ENCODE measurements at places on chromosomes 2 and 18.

GRCh38 chr2:196985511-196986183 is 59.1 kb upstream of the PGAP1 start:
- no peak for DNase-seq

- DNase-seq, result no peak
Measured at GRCh38 chr18:40367576-40367975, 1587.5 kb upstream of the PIK3C3 start.

GRCh38 chr2:215483431-215483830 is 47.6 kb upstream of the FN1 start:
- no peak for DNase-seq

- DNase-seq, result no peak
Measured at GRCh38 chr18:3447068-3447894, 2.7 kb upstream of the TGIF1 start.

GRCh38 chr2:241618296-241618805 is 18.6 kb downstream of the THAP4 start:
- no peak for DNase-seq

DNA sequence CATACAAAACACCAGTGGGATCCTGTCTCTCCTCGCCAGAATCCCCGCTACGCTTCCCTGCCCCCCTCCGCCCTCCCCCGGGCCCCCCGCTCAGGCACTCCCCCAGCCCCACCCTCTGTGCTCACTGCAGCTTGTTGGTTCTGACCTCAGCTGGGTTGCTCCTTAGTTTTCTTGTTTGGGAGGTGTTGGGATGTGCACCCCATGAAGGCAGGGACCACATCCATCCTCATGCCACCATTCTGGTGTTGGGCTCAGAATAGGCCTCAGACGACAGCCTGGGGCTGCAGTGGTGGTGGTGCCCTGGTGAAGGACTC is 4.6 kb downstream of the SNED1 start:
- DNase-seq, result no peak

- no peak for DNase-seq
Measured at GRCh38 chr18:63904694-63905093, 3.1 kb upstream of the SERPINB10 start.

DNA sequence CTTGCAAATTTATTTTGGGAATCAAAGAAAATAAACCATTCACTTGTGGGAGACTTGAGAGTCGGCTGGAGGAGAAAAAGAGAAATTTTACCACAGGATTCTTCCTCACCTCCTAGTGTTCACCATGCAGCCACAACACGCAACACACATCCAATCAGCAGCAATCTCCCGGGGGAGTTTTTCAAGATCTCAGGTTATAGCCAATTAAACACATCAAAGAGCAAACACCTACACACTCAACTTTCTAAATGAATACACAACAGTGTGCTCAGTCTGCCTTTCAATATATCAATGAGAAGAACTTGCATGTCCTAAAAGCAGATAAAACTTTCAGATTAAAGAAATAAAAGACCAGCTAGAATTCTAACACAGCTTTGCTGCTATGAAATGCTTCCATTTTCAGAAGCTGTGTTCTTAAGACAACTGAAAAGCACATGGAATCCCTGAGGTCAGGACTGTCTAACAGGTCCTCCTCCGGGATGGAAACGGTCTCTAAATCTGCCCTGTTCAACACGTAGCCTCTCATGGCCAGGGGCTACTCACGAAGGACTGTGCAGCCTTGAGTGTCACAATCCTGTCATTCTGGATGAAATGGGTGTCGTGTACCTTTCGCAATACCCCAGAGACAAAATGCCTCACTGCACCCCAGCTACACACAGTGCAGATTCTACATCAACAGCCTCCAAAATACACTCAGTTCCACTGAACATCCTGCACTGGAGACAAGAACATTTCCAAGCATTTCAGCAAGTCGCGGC is 84.2 kb downstream of the ZNF516 start:
- no peak for DNase-seq

DNA sequence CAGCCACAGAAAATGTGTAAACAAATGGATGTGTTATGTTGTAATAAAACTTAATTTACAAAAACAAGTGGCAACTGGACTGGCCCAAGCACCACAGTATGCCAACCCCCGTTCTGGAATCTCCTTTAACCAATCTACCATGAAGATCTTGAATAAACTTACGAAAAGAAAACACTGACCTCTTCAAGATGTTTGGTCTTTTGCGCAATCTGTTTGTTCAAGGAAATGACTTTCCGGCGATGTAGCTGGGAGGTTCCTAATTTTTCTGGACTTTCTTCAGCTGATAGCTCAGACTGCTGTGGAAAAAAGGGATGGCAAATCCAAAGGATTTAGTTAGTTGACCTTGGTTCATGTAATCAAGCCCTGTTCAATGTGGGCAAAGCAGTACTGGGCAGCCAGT is 55.7 kb downstream of the CCDC93 start:
- DNase-seq, result no peak

DNA sequence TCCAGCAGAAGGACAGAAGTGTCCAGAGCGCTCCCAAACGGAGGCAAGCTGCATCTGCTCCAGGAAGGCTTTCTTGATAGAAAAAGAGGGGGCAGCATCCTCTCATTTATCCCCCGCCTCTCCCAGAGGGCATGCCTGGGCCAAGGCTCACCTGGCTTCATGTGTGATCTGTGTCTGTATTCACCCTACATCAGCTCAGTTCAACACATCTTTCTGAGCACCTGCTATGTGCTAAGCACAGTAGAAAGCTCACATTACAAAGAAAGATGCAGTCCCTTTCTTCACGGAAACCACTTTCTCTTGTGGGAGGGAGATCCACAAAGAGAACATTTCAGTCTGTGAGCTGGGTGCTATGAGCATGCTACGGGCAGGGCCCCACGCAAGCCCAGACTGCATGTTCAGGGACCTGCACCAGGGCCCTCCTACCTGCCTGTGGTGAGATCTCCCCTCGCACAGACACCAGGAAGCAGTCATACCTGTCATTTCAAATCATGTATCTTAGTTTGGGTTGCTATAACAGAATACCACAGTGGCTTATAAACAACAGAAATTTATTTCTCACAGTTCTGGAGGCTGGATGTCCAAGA is 90.7 kb downstream of the PDCL3 start:
- no peak for DNase-seq

DNA sequence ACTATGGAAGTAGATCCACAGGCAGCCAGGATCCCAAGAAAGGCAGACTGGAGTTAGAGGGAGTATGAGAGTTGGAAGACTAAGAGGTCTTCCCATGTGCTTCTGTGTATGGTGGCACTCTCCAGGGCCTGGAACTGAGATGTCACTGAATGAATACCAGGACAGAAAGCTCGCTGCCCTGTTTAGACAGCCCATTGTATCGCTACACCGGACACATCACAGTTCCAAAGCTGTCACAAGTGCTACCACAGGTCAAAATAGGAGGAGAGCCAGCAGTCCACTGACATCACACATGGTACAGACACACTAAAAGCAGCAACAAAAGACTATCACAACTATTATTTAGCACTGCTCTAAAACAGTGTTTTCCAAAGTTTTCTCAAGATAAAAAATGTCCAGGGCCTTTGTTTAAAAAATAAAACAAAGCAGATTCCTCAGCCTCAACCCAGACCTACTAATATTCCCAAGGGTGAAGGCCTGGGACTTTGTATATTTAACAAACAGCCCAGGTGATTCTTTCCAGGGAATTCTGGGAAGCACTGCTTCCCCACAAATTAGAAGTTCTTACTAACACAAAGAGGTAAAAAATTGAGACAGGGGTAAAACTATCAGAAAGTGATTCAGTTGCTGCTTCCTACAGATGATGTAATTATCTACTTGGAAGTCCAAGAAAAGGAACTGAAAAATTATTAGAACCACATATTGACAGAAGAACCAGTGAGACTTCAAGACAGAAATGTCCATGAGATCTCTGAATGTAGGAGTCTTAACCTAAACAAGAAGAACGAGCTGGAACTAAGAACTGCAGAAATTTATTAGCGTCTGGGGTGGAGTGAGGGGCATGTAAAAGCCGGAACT is 116.0 kb downstream of the DTNB start:
- no peak for DNase-seq

DNA sequence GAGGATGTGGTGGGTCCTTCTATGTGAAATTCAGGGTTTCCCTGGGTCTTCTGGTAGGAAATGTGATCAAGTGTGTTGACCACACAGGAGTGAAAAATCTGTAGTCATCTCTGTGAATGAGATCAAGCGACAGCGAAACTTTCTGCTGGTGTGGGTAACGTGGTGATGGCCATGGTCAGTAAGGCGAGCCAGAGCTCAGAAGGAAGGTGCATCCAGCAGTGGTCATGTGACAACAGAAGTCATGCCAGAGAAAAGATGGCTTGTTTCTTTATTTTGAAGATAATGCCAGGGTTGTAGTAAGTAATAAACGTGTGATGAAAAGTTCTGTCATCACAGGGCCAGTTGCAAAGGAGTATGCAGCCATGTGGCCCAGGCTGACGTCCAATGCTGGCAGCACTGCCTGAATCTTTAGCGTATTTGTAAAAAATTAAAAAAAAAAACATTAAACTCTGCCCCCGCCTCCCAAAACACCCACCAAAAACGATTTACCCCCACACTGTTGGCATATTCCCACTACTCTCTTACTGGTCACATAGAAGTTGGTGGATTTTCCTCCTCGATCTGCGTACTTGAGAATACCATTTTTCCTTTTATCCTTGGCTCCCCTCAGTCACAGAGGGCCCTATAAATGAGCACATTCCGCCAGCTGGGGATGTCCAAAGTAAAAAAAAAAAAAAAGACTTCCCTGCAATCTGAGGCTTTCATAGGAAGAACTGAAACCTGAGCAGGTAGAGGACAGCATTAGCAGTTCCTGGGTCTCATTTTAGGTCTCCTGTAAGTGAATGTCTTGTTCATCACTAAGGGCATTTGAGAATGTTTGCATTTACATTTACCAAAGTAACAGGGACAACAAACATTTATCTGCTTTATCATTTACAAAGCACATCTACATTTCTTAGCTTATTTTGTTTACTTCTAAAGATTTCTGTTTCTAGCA is 70.6 kb downstream of the SLC4A3 start:
- no peak for DNase-seq

GRCh38 chr2:38474715-38475566 is 97.9 kb upstream of the ATL2 start:
- peak; percentile 59 for DNase-seq

DNA sequence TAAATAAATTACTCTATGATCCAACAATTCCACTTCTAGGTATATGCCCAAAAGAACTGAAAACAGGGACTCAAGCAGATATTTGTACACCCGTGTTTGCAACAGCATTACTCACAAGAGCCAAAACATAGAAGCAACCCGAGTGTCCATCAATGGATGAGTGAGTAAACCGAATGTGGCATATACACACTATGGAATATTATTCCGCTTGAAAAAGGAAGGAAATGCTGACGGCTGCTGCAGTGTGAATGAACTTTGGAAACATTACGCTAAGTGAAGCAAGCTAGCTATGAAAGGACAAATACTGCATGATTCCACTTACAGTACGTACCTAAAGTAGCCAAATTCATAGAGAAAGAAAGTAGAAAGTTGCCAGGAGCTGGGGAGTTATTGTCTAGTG is 32.2 kb downstream of the MREG start:
- no peak for DNase-seq

DNA sequence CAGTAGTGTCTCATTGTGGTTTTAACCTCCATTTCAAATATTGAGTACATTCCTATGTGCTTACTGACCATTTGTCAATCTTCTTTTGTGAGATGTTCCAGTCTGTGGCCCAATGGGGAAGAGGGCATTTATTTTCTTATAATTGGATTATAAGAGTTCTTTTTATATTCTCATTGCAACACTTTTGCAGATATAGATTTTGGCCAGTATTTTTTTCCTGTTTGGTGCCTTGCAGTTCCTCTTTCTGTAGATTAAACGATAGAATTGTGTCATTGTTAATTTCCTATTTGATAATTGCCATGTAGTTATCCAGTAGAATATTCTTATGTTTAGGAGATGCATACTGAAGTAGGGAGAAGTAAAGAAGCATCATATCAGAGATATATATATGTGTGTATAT is 56.4 kb upstream of the CYTIP start:
- DNase-seq, result no peak

- no peak for DNase-seq
Measured at GRCh38 chr2:3594493-3595281, at the start of gene COLEC11. TSS of gene COLEC11 (plus strand) at chr2:3595112. CDS start at chr2:3604341, 9,229 bp downstream.

GRCh38 chr2:22753476-22753875 is 631.5 kb upstream of the KLHL29 start:
- no peak for DNase-seq

DNA sequence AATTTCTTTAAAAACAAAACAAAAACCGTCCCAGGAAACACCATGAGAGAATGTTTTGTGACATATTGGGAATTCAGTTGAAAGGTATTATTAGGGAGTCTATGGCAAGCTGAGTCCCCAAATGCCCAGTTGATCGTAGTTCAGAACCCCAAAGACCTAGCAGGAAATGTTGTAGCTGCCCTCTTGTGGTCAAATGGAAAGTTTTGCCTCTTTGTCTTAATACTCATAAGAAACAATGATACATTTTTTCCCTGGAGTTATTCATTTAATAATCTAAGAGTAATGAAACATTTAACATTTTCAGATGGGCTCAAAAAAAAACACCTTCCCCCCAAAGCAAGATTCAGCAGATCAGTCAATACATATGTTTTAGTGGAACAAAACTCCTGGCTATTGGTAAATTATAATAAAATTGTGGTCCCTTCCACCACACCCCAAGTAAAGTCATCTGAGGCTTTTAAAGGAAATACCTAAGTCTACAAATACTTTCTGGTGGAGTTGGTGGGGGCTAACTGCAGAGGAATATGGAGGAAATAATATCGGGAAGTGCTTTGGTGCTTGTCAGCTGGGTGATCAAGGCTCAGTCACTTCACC is 37.8 kb upstream of the EFEMP1 start:
- DNase-seq, result no peak

- DNase-seq, result no peak
Measured at GRCh38 chr2:190432567-190433231, 24.5 kb downstream of the MFSD6 start.

DNA sequence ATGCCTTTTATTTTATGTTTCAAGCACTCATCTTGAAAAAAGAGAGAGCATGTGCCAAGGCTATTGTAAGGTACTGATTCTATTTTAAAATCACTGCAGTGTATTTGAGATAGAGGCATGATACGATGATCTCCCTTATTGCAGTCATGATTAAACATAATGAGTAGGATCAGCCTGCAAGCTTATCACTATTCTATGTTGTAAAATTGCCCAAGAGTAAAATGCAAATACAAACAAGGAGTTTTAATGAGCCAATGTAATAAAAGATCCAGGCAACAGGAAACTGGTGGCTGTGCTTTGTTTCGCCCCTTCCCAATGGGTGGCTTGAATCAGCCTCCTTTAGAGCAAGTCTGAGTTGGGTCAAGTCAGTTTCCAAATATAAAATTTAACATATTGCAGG is 116.4 kb upstream of the RBMS1 start:
- no peak for DNase-seq

GRCh38 chr2:224817676-224818075 is 101.5 kb upstream of the CCDC195 start:
- no peak for DNase-seq

- DNase-seq, result no peak
Measured at GRCh38 chr2:72289283-72289682, 141.6 kb upstream of the CYP26B1 start.
